ENCODE measurements at places on chromosomes 11 and 22.

- DNase-seq = no peak
Measured at GRCh38 chr22:28017859-28018258, 98.8 kb upstream of the PITPNB start.

DNA sequence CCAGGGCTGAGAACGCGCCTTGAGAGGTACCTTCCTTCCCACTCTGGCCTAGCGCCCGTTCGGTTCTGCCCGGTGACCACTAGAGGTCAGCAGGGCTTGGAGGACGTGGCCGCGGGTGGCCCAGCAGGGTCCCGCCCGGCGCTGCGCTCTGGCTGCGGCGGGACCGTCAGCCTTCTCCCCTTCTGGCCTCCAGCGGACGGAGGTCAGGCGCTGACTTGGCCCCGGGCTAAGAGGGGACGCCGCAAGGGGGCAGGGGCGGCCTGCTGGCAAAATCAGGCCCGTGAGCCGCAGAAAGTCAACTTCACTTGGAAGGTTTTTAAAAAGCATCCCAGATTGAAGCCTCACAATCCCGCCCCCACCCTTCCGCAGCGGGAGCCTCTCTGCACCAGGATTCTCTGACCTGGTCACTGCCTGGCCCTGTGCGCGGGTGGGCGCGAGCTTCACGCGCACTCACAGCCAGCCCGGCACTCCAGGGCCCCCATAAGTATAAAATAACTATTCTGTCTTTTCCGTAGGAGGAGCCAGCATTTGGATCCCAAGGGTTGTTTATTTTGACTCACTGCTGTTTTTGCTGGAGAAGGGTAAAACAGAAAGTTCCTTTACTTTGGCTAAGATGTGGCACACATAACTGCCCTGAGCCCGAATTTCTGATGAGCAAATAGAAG is 23.2 kb upstream of the ZBTB16 start:
- peak; percentile 58 for DNase-seq

DNA sequence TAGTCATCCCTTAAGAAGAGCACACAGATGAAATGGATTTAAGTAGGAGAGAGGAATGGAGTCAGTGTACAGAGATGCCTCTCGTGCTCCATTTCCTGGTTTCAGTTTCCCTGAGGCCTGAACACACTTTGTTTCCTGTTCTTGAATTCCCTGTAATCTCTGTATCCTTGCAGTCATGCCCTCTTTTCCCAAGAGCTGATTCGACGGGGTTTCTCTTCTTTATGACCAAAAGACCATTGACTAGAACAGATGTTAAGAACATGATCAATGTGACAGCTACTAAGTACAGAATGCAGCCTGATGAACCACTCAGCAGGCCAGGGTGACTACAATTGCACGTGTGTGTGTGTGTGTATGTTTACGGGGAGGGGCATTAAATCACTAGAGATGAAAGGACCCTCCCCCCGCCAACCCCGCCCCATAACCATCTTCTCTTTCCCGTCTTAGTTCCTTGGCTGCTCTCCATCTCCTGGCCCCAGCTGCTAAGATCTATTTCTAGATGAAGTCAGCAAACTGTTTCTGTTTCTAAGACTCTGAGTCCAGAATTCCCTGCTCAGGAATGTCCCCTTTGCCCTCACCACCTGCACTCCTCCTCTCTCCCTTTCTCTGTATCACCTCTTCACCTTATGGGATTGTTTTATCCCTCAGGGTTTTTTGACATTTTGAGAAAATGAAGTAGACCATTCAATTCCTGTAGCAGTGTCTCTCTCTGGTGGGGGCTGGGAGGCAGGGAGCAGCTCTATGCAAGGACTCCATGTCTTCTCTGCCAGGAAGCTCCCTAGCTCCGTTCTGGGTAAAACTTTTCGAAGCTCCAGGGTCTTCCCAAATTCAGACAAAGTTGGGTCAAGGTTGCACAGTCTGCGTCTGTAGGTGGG is 26.0 kb downstream of the SLC22A6 start:
- no peak for DNase-seq

DNA sequence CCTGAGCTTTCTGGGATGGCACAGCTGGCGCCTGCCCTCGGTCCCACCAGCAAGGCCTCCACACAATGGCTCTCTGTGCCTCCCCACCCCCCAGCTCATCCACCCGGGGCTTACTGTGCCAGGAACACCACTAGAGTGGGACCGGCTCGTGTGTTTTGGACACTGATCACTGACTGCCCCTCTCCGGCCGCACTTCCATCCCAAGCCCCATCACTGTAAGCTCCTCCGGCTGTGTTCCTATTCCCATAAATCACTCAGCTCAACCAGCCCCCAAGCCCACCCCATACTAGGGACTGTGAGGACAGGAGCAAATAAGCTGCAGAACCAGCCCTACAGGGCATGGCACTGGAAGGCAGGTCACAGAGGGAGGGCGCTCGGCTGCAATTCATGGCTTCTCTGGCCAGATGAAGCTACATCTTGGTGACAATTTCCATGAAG is 7.3 kb downstream of the APBB1 start:
- DNase-seq = no peak

GRCh38 chr11:21806947-21807346 is 385.9 kb upstream of the ANO5 start:
- no peak for DNase-seq

DNA sequence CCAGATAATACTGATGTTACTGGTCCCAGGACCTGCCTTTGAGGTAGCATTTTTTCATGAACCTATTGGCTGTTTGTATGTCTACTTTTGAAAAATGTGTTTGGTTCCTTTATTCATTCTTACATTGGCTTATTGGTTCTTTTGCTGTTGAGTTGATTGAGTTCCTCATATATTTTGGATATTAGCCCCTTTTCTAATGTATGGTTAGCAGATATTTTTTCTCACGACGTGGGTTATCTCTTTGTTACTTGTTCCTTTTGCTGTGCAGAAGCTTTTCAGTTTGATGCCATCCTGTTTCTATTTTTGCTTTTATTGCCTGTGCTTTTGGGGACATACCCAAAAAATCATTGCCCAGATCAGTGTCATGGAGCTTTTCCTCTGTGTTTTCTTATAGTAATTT is 9.8 kb upstream of the ZNF74 start:
- DNase-seq = no peak

- no peak for DNase-seq
Measured at GRCh38 chr22:28582806-28583205, 96.8 kb downstream of the TTC28 start.

- no peak for DNase-seq
Measured at GRCh38 chr11:13963949-13964770, 1.6 kb downstream of the SPON1 start.

- no peak for DNase-seq
Measured at GRCh38 chr11:32168924-32169323, 78.0 kb downstream of the RCN1 start.

GRCh38 chr11:64210301-64211020 is 3.9 kb downstream of the FERMT3 start:
- no peak for DNase-seq

- DNase-seq = no peak
Measured at GRCh38 chr22:50537765-50538164, 7.9 kb upstream of the KLHDC7B start.

DNA sequence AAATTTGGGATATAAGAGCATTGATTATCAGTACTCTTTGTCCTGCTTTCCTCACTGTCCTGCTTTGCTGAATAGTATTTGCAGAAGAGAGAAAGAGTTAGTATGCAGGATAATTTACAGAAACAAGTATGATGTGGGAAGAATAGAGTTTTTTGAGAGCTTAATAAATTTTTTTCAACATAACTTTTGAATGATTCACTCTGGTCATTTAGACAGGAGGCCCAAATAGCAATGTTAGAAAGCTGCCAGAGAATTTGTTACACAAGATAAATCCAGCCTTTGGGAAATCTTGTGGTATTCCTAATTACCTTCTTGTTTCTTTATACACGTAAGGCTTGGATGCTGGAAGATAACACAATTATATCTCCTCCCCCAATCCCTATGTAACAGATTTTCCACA is 484.6 kb downstream of the CNTN5 start:
- DNase-seq = no peak

DNA sequence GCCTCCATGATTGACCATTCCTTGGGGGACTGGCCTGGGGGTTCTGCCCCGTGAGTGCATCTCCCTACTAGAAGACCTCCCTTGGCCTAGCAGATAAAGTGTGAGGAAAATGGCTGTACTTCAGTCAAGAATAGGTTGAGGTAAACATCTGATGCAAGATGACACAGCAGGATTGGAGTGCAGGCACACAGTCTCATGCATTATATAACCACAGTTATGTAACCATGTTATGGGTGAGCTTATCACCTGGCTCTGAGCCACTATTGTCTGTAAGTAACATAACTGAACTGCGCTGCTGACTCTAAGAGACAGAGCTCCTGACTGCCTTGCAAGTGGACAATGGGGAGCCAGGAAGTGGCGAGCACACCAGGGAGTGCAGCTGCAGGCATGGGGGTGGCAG is 378.7 kb upstream of the ANO5 start:
- DNase-seq = no peak

GRCh38 chr11:125257190-125257579 is 92.6 kb downstream of the PKNOX2 start:
- DNase-seq = no peak

- no peak for DNase-seq
Measured at GRCh38 chr11:121110871-121111724, 10.1 kb downstream of the TECTA start.

- DNase-seq = peak; percentile 49
Measured at GRCh38 chr11:128905345-128906184, 14.4 kb downstream of the KCNJ5 start.

GRCh38 chr11:2687223-2687530 is 12.6 kb downstream of the KCNQ1OT1 start:
- DNase-seq = no peak

DNA sequence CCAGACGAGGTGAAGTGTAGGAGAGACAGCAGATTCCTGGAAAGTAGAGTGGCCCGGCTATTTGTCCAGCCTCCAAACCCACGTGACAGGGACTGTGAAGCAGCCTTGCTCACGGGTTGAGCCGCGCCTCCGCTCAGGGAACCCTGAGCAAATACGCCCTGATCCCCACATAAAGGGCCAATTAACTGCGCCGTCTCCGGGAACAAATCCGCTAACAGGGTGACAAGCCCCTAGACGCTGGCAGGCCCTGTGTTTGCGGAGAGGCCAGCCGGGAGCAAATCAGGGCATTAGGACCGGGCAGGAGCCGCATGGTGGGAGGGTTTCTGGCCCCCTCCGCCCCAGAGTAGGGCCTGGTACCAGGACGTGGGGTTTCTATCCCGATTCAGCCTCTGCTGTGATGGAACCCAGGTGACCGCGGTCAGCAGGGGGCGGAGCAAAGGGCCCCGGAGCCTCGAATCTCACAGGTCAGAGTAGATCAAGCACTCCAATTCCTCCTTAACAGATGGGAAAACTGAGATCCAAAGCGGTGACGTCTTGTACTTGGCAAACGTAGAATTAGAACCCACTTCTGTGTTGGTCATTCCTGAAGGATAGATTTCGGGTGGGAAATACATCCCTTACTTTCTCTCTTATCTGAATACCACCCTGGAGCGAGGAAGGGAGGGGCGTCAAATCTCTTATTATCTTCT is 2.0 kb upstream of the ROBO3 start:
- no peak for DNase-seq

DNA sequence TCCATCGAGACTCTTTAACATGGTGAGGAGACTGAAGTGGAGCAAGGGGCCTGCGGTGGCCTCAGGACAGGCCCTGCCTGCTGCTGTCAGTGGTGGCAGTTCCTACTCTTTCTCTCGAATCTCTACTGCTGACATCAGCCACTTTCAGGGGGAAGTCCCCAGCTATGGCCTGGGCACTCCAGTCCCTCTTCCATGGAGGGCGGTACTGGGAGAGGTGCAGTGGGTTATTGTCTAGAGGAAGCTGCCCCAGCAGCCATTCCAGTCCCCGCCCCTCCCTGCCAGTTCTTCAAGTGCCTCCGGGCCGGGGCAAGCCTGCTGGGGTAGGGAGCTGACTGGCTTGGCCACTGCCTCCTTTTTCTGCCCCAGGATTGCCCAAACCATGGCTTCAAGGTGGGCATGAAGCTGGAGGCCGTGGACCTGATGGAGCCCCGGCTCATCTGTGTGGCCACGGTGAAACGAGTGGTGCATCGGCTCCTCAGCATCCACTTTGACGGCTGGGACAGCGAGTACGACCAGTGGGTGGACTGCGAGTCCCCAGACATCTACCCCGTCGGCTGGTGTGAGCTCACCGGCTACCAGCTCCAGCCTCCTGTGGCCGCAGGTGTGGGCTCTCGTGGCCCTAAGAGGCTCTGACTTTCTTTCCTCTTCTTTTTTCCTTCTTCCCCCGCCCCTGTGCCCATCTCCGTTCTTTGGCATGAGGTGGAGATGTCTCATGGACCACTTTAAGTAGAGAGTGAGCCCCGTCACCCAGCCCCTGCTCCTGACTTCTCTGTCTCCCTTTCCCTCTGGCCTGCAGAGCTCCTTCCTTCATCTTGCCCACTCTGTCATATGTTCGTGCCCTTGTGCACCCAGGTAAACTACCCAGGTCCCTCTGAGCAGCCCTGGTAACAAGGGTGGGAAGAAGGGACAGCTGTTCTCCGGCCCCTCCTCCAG is 13.7 kb downstream of the CHADL start:
- DNase-seq = no peak

DNA sequence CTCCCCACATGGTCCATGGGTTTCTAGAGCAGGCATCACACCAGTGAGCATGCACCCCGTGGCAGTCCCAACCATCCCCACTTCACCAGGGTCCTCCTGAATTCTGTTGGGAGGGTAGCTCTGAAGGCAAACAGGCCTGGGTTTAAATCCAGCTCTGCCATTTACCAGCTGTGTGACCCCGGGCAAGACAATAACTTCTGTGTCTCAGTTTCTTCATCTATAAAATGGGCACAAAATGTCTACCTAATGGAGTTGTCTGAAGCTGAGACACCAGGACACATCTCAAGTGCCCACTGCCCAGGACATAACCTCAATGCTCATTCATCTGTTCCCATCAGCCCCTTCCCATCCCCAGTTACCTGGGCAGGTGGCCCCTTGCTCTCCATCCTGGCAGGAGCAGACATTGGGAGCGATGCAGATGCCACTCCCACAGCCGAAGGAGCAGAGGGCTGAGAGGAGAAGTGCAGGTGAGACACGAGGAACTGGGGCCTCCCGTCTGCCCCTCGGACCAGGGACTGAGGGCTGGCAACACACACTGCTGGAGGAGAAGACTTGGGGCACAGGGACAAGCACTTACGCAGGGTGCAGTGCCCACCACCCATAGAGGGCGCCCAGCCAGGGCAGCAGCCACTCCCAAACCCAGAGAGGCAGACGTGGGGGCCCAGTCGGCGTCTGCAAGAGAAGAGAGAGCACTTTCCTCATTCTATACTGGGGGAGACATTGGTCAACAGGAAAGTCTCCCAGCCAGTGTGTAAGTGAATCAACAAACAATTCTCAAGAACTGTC is 4.0 kb downstream of the VWCE start:
- no peak for DNase-seq

- no peak for DNase-seq
Measured at GRCh38 chr11:104761511-104761910, 136.7 kb downstream of the CASP12 start.

DNA sequence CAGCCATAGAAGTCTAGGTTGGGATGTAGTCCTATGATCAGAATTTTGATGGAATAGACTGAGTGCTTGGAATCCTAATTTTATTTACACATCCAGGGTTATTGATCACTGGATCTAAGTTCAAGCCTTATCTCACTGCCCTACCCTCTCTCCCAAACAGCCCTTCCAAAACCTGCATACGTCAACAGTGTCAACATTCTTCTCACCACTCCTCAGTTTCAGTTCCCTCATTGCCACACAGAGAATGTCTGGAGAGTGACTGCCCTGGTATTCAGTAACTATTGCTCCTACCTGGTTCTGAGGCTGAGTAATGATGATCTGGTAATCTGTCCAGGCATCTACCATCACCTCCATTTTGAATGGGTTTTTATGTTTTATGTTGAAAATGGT is 60.0 kb downstream of the GLYATL1 start:
- no peak for DNase-seq

GRCh38 chr11:130308886-130309285 is 5.8 kb downstream of the ZBTB44 start:
- DNase-seq = no peak
